ENCODE measurements at places on chromosomes 12 and 14.

DNA sequence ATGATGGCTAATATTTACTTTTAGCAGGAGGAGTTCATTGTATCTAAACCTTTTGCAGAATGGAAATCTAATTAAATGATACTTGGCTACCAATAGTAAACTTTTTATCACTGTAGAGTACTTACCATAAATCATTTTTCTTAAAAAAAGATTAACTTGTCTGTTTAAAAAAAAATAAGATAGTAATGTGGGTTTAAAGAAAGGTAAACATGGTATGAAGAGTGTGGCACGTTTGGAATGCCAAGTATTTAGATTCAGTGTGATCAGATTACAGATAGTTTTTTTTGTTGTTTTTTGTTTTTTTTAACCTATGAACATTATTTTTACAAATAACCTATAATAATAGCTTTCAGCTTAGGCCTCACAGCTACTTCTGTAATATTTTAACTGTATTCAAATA is 25.8 kb downstream of the KTN1 start:
- DNase-seq: peak; percentile 34

GRCh38 chr12:27394676-27395075 is 51.9 kb upstream of the SMCO2 start:
- DNase-seq: no peak

DNA sequence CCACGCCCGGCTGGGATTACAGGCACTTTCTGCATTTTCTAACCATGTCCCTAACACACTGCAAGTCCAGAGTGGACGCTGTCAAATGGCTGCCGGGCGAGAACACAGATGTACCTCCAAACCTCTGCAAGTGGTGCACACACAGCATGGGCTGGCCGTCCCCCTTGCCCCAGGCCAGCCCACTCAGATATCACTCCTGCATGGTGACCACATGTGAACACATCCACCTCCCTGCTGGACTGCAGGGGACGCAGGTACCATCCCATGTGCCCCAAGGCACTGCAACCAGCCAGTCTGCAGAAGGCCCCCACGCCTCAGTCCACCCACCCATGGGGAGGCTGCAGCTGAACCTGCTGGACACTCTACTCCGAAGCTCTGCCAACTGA is 14.0 kb downstream of the BRF1 start:
- DNase-seq: no peak

GRCh38 chr14:96663491-96664067 is 133.6 kb upstream of the VRK1 start:
- DNase-seq: no peak

- no peak for DNase-seq
Observed at GRCh38 chr12:14920475-14921126, 17.7 kb downstream of the ERP27 start.

DNA sequence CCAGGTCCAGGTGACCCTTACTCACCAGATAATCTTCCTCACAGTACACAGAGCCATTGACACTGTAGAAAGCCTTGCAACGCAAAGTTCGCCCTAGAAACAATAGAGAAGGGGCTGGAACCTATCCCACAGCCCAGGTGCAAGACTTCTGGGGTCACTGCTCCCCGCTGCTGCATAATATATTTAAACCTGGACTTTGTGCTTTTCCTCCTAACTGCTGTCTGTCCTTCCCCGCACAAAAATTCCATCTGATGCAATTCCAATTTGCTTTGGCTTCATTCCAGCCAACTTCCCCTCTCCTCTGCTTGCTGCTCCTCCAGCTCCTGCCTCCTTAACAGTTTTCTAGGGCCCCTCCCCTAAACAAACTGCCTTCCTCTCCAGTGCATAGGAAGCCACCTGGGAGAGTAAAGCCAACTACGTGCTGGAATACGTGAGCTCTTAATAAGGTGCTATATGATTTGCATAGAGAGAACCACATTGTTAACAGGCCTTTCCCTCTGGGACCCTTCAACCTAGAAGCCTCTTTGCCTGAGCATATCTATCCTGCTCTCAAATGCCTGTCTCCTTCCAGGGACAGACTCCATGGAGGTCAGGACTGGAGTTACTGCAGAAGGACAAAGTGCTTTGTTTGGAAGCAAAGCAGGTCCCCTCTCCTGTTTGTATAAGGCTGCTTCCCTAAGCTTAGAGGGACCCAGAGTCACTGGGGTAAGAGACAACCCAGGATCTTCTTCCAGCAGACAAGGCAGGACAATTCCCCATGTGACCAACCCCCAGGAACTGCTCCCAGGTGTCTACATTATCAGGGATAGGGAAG is 5.5 kb downstream of the AJUBA start:
- peak; percentile 68 for DNase-seq

GRCh38 chr14:76698191-76698590 is 63.1 kb upstream of the VASH1 start:
- no peak for DNase-seq

GRCh38 chr12:111314953-111315539 is 53.8 kb downstream of the PHETA1 start:
- DNase-seq: peak; percentile 33

- DNase-seq: peak; percentile 92
Observed at GRCh38 chr14:100239840-100240667, 1.1 kb downstream of the YY1 start.

- peak; percentile 76 for DNase-seq
Observed at GRCh38 chr14:74988131-74988530, 14.6 kb upstream of the EIF2B2 start.

GRCh38 chr12:480831-481816 is 21.4 kb downstream of the B4GALNT3 start:
- peak; percentile 85 for DNase-seq

DNA sequence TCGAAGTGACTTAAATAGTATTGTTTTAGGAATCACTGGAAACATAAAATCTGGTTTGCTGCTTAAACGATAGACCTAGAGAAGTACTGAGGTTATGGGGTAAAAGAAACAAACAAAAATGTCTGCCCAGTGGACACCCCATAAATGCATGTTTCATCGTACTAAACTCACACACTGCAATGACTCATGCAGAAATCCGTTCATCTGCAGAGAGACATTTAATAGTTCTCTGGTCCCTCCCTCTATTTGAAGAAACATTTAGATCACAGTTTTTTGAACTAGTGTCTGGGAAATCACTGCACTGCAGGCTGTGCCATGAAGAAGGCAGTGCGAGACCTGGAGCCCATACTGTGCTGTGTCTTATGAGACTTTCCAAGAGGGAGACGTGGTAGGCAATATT is 25.5 kb downstream of the SLC17A8 start:
- peak; percentile 29 for DNase-seq

DNA sequence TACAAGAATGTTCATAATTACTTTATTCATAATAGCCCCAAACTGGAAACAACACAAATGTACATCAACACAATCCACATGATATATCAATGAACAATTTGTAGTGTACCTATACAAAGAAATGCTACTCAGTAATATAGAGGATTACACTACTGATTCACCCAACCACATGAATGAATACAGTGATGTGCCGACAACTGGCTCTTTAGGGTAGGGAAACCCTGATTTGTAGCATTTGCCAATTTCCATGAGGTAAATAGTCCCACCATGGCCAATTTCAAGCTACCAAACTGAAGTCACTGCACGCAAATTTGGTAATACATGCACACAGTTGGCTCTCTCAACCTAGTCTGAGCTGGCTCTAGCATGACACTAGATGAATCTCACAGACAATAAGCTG is 190.4 kb upstream of the KRR1 start:
- DNase-seq: no peak

DNA sequence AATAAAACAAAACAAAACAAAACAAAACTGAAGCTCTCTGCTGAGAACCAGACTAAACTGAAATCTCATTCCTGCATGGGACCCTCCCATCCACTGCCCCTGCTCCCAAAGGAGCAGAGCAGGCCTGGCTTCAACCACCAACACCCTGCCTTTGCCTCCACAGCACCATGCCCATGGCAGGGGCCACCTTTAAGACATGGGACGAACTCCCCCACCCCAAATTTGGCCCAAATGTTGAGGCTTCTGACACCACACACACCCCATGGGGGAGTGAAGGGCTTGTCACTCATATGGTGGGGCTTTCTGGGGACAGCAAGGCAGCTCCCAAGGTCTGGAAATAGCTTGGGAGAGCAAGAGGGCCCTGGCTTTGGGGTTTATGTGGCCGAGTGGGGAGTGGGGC is 177.2 kb downstream of the KIF26A start:
- no peak for DNase-seq

GRCh38 chr12:122126713-122127597 is 47.1 kb downstream of the IL31 start:
- peak; percentile 50 for DNase-seq

- no peak for DNase-seq
Observed at GRCh38 chr12:115088328-115088994, 404.5 kb upstream of the TBX3 start.

GRCh38 chr14:97788846-97789526 is 991.8 kb downstream of the VRK1 start:
- DNase-seq: no peak

GRCh38 chr14:95236221-95236620 is 78.9 kb upstream of the DICER1 start:
- DNase-seq: no peak

DNA sequence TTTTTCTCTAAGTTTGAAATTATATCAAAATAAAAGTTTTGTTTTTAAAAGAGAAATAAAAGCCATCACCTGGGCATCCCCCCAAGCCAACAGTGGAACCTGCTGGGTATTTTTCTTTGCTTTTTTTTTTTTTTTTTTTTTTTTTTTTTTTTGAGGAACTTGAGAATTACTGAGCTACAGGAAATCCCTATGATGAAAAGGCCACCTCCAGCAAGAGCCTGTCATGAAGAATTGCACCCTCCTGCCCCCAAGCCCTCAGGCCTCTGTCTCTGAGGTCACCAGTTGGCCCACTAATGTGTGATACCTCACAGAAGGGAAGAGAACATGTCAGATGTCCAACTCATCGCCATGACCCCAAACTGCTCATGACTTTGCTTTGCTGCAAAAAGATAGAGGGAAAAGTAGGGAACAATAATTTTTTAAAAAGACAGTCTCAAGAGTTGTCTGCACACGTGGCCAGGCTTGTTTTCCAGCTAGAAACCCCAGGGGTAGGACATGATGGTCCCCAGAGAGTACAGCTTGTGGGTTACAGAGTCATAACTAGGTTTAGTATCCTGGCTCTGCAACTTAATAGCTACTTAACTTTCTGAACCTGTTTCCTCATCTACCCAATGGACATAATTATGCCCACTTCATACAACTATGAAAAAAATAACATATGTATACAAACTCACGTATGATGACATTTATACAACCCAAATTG is 124.3 kb upstream of the EGLN3 start:
- no peak for DNase-seq

DNA sequence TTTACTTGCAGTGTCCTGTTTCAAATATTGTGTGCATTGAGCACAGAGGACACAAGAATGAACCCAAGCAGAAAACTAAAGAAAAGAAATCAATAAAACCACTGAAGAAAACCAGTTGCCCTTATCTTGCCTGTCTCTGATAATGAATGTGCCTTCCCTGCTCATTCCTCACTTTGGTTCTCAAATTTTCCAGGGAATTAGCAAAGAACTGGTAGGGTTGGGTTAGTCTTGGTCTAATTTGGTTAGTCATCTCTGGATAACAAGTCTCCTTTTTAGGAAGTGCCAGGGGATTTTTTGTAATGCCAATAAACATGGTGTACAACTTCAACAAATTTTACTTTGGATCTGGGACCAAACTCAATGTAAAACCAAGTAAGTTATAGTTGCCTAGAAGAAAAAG is 65.7 kb downstream of the DAD1 start:
- DNase-seq: no peak

GRCh38 chr12:86600664-86601231 is 344.6 kb upstream of the MGAT4C start:
- DNase-seq: no peak

DNA sequence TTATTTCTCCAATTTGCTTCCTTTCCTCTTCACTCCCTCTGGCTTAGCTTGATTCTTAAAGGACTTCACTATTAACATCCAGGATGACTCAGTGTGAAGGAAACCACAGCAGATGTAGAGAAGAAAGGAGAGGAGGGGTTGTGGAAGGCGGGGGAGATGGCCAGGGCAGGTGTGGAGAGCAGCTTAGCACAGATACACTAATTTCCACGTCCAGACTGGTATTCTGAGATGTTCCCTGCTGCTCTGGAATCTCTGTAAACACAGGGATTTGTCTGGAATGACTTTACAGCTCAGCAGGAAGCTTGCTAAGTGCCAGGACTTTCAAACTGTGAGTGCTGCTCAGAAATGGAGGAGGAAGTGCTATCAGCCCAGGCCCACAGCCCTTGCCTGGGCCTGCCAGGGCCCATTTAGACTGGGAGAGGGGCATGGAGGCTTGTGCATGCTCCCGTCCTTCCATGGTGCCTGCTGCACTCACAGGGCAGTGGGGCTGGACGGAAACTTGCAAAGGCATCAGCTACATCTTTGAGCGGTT is 202.5 kb upstream of the DDHD1 start:
- DNase-seq: peak; percentile 80

- no peak for DNase-seq
Observed at GRCh38 chr12:110739488-110739887, 3.2 kb downstream of the PPP1CC start.

DNA sequence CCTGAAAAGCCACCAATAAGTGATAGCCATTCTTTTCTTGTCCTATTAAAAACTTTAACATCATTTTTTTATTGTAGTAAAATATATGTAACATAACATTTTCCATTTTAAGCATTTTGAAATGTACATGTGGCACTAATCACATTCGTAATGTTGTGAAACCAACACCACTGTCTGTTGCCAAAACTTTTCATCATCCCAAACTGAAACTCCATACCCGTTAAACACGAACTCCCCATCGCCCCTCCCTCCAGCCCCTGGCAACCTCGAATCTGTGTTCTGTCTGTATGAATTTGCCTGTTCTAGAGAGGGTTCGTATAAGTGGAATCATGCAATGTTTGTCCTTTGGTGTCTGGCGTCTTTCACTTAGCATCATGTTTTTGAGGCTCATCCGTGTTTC is 75.9 kb downstream of the CCDC92 start:
- DNase-seq: no peak

DNA sequence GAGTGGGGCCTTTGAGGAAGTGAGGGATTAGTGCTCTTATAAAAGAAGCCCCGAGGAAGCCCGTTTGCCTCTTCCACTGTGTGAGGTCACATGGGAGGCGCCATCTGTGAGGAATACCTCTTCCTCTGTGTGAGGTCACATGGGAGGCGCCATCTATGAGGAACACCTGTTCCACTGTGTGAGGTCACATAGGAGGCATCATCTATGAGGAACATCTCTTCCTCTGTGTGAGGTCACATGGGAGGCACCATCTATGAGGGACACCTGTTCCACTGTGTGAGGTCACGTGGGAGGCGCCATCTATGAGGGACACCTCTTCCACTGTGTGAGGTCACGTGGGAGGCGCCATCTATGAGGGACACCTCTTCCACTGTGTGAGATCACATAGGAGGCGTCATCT is 69.7 kb downstream of the SLC24A4 start:
- DNase-seq: no peak

GRCh38 chr14:74846168-74846567 is 29.8 kb downstream of the PROX2 start:
- DNase-seq: no peak

DNA sequence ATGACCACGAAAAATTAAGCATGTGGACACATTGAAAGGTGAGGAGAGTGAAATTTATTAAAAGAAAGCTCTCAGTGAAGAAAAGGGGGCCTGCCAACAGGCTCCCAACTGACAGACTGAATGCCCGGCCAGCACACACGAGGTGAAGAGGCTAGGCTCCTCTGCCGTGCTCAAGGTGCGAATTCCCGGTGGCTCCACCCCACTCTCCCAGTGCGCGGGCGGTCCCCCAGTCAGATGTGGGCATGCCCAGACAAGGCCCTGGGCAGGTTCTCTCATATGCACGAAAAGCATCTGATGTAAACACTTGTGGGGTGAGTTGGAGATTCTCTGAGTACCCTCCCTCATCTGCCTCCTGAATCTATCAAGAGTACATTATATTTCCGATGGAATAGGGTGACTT is 48.5 kb upstream of the OSBPL8 start:
- DNase-seq: no peak

GRCh38 chr12:40963751-40964150 is 224.4 kb upstream of the PDZRN4 start:
- DNase-seq: no peak

Measured in Daoy (cell line).